ENCODE measurements at places on chromosomes 6 and 20.

DNA sequence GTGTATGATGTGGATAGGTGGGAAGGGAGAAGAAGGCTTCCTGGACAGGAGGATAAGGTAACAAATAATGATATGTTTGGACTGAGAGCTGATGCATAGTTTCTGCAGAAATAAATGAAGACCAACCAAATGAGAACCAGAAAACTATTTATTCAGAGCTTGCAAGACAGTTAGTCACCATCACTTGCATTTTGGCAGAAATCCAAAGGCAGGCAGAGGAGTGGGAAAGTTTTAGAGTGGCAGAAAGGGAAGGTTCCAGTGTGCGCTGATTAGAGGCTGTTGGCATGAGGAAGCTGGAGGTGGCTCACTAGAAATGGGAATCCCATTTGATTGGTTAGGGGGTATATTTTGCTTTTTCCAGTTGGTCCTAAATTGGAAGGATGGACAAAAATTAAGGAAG, 13.0 kb upstream of the F13A1 start:
- DNase-seq, result no peak

DNA sequence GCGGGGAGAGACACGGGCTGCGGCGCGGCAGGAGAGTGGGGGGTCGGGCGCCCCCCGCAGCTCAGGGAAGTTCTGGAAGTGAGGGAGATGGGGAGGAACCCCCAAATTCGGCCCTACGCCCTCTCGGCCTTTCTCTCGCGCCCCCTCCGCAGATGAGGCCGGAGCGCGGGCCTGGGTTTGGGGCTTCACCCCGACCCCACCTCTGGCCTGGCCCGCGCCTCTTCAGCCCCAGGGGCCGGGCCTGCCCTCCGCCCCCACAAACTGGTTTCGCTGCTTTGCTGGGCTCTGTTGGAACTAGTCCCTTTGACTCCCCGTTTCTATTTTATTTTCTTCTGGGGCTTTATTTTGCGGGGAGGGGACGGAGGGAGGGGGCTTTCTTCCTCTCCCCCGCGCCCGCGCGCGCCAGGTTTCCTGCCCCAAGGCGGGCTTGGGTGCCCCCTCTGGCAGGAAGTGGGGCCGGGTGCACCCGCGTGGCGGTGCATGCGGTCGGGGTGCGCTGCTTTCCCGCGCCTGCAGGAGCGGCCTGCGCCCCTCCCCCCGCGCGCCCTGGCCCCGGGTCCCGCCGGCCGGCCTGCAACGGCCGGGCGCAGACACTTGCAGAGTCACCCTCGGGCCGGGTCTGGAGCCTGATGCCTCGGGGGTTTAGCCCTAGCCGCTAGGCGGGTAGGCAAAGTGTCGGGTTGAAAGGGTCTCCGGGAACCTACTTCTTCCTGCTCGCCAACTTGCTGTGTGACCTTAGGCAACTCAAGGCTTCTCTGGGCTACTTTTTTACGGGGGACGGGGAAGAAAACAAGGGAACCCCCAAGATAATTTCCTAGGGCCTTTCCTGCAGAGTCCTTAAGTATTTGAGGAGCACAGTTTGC, 1.3 kb downstream of the HMGA1 start:
- peak; percentile 32 for DNase-seq

DNA sequence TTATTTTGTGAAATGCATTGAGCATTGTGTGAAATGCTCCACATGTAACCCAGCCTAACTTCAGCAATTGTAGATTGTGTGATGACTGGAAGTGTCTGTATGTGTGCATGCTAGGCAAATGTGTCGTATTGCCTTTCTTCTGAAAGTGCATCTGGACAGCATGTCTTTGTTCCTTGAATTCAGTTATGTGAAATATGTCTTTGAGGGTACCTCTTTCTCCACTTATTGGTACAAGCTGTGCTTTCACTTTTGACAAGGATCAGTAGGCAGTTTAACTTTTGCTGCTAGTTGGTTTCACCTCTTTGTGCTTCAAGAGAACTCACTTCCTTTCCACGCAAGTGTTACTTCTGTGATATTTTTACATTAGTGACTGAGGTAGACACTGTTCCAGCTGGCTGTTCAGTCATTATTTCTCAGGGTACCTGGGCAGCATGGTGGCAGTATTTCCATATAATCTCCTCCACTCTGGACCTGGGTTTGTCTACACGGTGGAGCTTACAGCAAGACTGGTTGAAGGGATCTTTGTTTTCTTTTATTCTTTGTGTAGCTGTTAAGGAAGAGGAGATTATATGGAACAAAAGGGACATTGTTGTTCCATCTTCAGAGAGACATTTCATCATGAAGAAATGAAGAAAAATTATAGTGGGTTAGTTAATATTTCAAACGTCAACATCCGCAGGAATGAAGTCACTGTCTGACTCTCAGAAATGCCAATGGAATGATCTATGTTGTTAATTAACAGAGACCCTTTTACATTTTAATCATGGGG, 175.4 kb downstream of the UTRN start:
- no peak for DNase-seq

GRCh38 chr6:6927521-6928361, 180.0 kb upstream of the RREB1 start:
- no peak for DNase-seq

GRCh38 chr6:42896178-42896719, 16.8 kb downstream of the RPL7L1 start:
- no peak for DNase-seq

DNA sequence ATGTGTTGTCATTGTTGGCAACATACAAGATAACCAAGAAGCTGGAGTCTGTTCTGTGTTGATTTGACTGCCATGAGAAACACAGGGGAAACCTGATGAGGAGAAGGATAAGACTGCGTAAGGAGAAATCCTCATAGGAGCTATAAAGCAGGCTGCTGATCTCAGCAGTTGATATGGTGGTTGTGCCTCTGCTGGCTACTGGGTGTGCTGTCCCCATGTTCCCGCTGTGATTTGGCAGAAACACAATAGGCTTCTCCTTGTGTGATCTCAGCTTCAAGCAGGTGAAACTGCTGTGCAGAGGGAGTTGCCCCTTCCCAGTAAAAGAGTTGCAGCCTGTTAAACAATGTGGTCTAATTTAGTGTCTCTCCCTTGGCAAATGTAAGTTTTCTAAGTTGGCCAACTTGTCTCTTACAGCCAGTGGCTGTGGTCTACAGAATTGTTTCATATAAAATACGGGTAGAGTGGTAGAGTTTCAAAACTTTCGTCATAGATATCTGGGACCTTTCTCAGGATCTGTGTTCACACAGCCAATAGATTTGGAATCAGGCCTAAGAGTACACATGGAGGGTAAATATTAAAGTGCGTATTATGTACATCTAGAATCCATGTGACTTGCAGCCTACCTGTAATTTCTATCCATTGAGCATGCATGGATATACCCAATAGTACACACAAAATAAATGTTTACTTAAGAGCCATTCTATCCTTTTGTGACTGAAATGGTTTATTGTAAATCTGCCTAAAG, 78.4 kb downstream of the RNF144B start:
- DNase-seq, result peak; percentile 27

DNA sequence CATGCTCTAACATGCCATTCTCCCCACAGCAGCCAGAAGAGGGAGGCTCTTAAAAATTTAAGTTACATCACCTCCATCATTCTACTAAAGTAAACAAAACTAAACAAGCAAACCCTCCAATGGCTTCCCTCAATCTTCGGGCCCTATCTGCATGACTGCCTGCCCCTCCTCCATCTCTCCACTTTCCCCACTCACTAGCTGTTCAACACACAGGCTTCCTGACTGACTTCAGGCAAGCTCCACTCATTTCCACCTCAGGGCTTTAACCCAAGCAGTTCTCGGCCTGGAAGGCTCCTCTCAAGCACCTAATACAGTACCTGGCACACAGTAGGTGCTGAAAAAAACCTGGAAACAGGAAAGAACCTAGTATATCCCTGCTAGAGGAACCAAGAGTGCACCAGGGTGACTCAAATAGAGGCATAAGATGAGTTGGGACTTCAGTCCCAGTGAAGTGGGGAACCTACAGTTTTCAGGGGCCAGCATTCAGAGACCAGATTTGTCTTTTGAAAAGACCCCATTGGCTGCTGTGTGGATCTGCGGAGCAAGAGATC, 2.8 kb downstream of the AHCY start:
- DNase-seq, result peak; percentile 25

DNA sequence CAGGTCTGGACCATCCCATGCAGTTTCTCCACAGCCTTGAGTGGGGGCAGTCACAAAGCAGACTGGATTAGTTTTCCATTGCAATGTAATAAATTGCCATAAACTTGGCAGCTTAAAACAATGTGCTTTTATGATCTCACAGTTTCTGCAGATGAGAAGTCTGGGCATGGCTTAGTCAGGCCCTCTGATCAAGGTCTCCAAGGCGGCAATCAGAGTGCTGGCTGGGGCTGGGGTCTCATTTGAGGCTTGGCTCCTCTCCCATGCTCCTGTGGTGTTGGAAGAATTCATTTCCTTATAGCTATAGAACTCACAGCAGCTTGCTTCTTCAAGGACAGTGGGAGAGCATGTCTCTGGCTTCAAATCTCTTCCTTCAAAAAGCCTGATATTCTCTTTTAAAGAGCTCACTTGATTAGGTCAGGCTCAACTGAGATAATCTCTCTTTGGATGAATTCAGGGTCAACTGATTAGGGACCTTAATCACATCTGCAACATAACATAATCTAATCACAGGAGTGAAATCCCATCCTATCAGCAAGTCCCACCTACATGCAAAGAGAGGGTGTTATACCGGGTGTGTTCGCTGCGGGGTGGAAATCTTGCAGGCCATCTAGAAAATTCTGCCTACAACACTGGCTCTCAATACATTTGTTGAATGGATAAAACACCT, 77.4 kb upstream of the SULF2 start:
- no peak for DNase-seq

DNA sequence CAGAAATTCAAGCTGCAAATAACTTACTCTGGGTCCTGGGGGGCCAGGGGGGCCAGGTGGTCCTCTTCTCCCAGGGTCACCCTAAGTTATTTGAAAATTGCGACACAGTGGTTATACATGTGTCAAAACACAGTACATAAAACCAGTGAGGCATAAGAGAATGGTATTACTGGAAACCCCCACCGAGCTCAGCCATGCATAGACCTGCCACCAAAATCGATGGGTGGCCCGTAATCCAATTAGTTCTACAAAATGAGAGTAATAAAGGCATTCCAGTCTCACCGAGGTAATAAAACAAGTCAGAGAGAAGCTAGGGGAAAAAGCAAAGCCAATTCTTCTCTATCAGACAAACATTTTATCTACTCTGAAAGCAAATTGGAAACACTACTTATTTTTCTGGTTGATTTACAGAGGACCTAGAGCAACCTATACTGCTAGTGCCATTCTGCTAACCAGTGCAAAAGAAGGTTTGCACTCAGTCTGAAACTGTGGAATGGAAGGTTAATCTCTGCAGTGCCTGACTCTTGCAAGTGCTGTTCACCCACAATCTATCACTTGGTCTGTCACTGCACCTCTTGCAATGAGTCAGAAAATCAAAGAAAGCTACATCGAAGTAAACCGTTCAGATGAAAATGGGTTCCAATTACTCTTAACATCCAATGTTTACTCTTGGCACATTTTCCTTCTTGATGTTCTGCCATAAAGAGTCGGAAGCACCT, 32.4 kb downstream of the COL9A1 start:
- DNase-seq, result no peak

DNA sequence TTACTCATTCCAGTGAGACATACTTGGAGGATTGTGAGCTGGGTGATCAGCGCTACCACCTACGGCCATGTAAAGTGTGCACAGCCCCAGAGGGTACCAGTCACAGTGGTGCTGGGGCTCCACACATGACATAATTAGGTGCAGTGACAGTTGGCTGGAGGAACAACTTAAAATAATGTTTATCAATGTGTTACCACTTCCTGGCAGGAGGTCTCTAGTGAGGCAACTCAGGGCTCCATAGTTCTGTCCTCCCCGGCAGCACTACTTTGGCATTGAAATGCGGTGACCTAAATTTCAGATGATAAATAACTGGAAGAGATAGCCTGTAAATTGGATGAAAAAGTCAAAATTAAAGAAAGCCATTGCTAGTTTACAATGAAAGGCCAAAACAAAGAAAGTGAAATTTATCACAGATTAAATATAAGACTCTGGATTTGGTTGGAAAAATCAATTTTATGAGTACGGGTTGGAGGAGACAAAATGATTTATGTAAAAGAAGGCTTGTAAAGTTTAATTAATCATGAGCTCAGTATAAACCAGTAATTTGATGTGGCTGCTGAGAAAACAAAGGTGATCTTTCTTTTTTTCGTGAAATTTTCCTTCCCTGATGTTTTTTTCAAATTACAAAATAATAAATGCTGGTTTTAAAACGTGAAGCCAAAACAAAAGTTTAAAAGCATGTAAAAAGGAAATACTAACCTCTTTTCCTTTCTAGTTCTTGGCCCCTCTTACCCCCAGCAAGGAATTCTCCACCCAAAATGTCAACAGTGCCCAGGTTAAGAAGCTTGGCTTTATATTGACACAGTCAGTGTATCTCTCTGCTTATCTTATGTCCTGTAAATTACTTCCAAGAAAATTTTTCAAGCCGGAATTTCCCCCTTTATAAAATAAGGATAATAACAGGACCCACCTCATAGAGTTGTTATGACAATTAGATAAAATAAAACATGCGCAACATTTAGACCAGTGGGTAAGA, 126.7 kb upstream of the NOX3 start:
- DNase-seq, result no peak
